ENCODE measurements at places on chromosomes 1 and 21. TPM values are rescaled to one million over a fixed set of nuclear protein-coding genes. Genes with fewer than 3 reads are reported as not detected.

Gene ERVH48-1
- polyA plus RNA-seq, result 0.27 TPM

Gene TLR5
- polyA plus RNA-seq, result 4.9 TPM

Gene CRYAA
- 0.16 TPM for polyA plus RNA-seq

Gene RIMKLA
- polyA plus RNA-seq, result 0.92 TPM

Gene MX2
- polyA plus RNA-seq, result 1.2 TPM

Gene KCNJ9
- polyA plus RNA-seq, result 0.09 TPM

Gene FAAH
- polyA plus RNA-seq, result 20.8 TPM

Gene RGS4
- polyA plus RNA-seq, result 11.6 TPM

Gene CELA3B
- not detected for polyA plus RNA-seq

Gene SPRR2G
- not detected for polyA plus RNA-seq

Gene GPA33
- polyA plus RNA-seq, result 0.83 TPM

Gene VANGL2
- 35.0 TPM for polyA plus RNA-seq

Gene DCST1
- 0.32 TPM for polyA plus RNA-seq

Gene NIPAL3
- 21.3 TPM for polyA plus RNA-seq

Gene EPS8L3
- polyA plus RNA-seq, result 1.7 TPM

Gene TTLL7
- polyA plus RNA-seq, result 3.1 TPM

Gene GPR161
- 16.7 TPM for polyA plus RNA-seq

Gene USH2A
- polyA plus RNA-seq, result 0.22 TPM

Gene SIK1
- polyA plus RNA-seq, result 2.7 TPM

Gene DMRTA2
- not detected for polyA plus RNA-seq

Gene TIE1
- 62.5 TPM for polyA plus RNA-seq

Gene ASPM
- 25.5 TPM for polyA plus RNA-seq

Gene OPRD1
- polyA plus RNA-seq, result 0.40 TPM

Gene FCRL4
- polyA plus RNA-seq, result not detected

Gene LCE3D
- not detected for polyA plus RNA-seq

Gene SPATA1
- 5.6 TPM for polyA plus RNA-seq

Gene MR1
- 5.8 TPM for polyA plus RNA-seq

Gene TMEM82
- polyA plus RNA-seq, result 4.1 TPM

Gene S100A2
- polyA plus RNA-seq, result 9.8 TPM

Gene GBP2
- 2.0 TPM for polyA plus RNA-seq

Gene SYT11
- 20.0 TPM for polyA plus RNA-seq

Gene KCNQ4
- polyA plus RNA-seq, result 1.9 TPM

Gene CTSS
- polyA plus RNA-seq, result 14.0 TPM

Gene FCRL6
- 0.19 TPM for polyA plus RNA-seq

Gene NCAM2
- 8.9 TPM for polyA plus RNA-seq

Gene CELA2A
- not detected for polyA plus RNA-seq

Gene FCGR1A
- 2.1 TPM for polyA plus RNA-seq

Gene CD52
- polyA plus RNA-seq, result 3.7 TPM

Gene TMPRSS15
- polyA plus RNA-seq, result 0.30 TPM

Gene KANK4
- 22.0 TPM for polyA plus RNA-seq

Gene ALPL
- 47.9 TPM for polyA plus RNA-seq

Gene ZBTB18
- polyA plus RNA-seq, result 24.9 TPM

Gene LDLRAD2
- 6.5 TPM for polyA plus RNA-seq

Gene LRRC38
- polyA plus RNA-seq, result 0.11 TPM

Gene PLA2G5
- not detected for polyA plus RNA-seq
